Stimulated activated CD4-positive, alpha-beta T cell treated with anti-CD3 and anti-CD28 coated beads, TNF-alpha, amount 100 ng/mL, for 1 hour (primary cell): ENCODE measurements at places on chromosomes 11 and 22.

DNA sequence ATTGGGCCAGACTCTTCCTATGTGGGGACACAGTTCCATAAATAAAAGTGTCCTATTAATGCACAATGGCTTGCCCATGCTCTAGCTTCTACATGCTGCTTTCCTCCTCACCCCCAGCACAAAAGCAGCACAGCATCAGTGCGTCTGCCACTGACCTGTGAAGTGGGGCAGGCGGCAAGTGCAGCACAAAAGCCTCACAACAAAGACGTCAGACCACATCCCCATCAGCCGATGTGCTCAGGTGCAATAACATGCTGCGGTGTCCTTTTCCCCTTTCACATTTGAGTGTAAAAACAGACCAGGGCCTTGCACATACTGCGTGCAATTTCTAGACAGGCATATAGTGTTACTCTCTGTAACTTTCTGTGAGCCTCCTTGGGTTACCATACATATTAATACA, 12.8 kb downstream of the DKK3 start:
- no peak for DNase-seq

DNA sequence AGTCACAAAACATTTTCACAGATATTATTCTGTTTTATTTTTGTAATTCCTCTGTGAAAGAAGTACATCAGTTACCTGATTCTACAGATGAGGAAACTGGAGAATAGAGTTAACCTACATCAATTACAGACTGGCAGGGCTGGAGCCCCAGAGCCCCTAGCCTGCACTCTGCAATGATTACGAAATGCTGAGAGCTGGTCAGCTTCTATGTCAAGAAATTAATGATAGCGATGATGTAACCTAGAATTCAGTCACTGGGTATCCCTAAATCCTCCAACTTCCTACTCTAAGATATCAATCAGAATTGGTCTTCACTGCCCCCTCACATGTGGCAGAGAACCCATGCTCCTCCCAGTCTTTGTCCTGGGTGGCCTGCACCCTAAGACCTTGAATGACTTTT, 273.5 kb upstream of the PLET1 start:
- DNase-seq = no peak

GRCh38 chr11:32602657-32603415, 19.2 kb downstream of the EIF3M start:
- no peak for DNase-seq

DNA sequence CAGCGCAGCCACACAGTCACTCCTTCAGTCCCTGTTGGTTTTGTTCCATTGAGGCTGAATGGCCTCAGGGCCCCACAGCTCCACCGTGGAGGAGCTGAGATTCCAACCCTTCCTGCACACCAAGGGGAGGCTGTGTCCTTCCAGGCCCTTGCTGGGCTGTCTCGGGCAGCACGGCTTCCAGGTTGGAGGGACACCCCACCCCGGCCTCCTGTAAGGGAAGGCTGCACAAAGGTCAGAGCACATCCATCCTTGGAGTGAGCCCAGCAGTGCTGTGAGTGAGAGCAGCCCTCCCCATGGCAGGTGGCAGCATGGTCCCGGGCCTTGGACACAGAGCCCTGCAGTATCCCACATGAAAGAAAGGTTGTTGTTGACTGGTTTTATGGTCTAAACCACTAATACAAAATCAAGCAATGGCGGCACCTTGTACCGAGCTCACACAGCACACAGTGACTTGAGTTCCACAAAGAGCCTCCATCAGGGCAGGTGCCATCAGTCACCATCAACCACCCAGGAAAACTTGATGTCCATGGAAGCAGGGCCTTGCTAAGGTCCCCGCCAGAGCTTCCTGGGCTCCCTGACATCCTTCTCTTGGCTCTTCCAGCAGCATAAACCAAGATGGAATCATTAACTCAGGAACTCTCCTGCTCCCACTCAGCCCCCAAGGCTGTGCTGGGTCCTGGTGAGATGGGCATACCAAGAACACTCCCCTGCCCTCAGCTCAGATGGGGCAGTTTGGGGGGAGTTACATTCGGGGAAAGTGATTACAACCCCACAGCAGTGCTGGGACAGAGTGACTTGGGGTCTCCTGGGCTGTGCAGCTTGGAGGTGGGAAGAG, 1500.4 kb downstream of the TBC1D22A start:
- DNase-seq = no peak

GRCh38 chr22:25069426-25069757, 116.9 kb downstream of the KIAA1671 start:
- DNase-seq = no peak

- peak; percentile 0 for DNase-seq
Measured at GRCh38 chr22:41620589-41621098, at the start of gene DESI1. Gene DESI1, minus strand, starts transcription at chr22:41621043. Its CDS starts 204 bp downstream, at chr22:41620839.

DNA sequence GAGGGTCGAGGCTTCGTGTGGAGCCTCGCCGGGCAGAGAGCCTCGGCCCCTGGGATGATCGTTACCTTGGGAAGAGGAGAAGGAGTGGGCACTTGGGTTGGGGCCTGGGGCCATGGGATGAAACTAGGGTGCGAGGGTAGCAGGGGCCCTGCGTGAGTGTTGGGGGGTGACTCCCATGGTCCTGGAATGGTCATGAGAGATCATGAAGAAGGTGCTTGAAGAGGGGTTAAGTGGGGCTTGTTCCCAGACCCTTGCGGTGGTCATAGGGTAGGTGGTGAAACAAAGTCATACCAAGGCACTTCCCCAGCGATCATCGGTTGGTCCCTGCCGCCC, 284 bp downstream of the CCS start:
- DNase-seq = no peak

DNA sequence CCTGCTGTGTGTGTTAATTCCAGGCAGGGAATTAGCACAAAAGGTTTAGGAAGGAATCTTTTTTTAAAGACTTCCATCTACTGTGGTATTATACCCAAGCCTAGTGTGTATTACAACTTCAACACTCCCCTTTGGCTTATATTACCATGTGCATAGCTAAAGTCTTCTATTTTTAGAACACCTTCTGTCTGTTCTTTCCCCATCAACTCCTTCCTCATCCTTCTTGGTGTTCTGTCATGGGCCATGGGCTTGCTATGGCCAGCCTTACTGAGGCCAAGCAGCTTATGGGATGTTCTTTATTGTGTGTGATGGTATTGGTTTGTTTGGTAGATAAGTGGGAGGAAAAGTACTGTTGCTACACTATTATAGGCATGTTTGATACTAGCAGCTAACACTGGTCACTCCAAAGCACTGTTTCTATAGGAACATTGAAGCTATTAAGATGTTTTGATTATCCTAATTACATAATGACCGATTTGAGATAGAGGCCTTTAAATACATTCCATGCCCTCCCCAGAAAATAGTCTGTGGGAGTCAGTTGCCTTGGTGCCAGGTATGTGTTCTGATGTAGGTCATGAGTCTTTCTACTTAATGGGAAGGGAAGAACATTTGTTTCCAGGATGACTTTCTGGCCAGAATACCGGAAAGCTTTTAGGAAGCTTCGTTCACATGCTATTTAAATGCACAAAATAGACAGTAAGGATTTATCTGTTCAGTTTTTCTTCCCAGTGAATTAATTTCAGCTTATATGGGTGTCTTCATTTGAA, 16.5 kb downstream of the MCAM start:
- no peak for DNase-seq

DNA sequence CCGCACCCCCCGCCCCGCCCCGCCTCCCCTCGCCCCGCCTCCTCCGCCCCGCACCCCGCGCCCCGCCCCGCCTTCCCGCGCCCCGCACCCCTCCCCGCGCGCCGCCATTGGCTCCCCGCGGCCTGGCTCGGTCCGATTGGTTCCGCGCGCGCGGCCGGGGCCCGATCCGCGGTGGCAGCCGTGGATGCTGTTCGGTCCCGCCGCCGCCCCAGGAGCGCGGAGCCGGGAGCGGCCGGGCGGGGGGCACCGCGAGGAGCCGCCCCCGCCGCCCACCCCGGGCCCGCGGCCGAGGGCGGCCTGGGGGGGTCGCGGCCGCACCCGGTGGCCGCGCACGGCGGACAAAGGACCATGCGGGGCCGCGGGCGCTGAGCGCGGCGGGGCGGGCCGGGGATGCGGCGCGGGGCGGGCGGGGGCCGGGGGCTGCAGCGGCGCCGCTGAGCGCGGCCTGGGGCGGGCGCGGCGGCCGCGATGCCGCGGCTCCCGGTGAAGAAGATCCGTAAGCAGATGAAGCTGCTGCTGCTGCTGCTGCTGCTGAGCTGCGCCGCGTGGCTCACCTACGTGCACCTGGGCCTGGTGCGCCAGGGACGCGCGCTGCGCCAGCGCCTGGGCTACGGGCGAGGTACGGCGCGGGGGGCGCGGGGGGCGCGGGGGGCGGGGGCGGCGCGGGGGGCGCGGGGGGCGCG, at the start of gene B4GALNT4:
B4GALNT4 (plus strand) TSS at position 164 of the 683 bp plus-strand sequence; CDS start at position 469, 305 bp downstream.
- DNase-seq = no peak

DNA sequence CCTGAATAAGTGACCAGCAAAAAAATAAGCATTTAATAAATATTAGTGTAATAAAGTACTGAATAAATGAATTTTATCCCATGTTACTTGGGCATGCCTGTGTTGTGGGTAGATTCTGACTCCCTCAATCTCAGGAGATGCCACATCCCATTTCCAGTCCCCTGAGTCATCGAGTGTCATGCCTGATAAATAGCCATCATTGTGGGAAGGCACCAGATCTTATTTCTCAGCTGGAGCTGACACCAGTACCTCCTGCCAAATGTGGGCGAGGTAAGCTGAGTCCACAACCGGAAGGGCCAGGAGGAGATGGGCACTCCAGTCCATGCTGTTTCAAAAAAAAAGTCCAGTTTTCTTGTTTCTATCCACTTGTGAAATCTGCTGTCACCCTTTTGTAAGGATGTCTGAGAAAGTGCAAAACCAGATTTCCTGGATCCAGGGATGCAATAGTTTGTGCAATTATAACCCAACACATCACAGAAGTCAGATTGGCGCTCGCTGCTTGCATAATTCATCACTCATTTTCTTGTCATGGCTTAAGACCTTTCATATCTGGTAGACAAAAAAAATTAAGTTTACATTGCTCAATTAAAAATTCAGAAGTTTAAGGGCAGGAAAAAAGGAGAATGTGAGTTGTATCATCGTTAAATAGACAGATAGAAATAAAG, 311.6 kb downstream of the MIAT start:
- no peak for DNase-seq

- no peak for DNase-seq
Measured at GRCh38 chr22:29216011-29216872, 10.5 kb downstream of the EMID1 start.

- no peak for DNase-seq
Measured at GRCh38 chr11:61587541-61587941, 6.7 kb upstream of the SYT7 start.

DNA sequence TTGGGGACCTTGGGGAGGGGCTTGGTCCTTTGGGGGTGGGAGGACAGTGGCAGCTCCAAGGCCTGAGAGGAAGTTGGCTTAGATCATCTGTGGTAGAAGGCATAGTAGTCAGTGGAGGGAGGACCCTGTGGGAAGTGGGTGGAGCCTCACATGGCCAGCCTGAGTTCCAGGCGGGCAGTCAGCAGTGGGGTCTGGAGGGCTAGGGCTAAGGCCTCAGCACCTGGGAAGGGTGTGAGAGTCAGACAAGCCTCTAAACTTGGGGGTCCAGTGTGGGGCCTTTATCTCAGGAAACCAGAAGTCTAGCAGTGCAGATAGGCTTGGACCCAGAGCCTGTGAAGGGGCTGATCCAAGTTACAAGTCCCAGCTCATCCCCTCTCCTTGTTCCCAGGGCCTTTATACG, 4.0 kb downstream of the NLRX1 start:
- no peak for DNase-seq

DNA sequence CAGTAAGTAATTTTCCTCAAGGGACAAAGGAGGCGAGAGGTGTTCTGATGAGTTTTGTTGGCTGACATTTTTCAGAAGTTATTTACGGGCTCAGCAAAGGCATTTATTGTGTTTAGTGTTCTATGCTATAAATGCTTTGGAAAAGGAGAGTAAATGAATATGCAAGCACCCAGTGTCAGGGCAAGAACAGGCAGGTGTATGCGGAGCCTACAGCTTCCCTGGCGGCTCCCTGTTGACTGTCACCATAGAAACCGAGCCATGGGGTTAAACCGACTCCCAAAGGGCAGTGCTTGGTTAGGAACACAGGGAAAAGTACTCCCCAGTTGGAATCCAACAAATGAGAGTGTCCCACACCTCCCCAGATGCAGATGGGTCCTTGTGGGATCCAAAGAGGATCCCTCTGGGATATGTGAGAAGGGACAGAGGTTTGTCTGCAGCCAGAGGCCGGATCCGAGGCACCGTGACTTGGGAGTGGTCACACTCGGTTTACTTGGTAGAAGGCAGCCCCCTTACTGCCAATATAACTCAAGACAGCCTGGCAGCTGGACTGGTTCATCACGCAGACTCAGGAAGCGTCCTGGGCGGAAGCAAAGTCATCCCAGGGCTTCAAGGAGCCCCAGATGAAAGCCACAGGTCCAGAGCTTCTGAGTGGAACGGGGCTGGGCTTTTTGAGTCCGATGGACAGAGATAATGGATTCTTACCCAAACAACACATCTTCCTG, 329.7 kb downstream of the CTTN start:
- DNase-seq = no peak

- no peak for DNase-seq
Measured at GRCh38 chr11:105673089-105673488, 63.2 kb downstream of the GRIA4 start.

- no peak for DNase-seq
Measured at GRCh38 chr11:33296695-33297094, 39.5 kb downstream of the HIPK3 start.

DNA sequence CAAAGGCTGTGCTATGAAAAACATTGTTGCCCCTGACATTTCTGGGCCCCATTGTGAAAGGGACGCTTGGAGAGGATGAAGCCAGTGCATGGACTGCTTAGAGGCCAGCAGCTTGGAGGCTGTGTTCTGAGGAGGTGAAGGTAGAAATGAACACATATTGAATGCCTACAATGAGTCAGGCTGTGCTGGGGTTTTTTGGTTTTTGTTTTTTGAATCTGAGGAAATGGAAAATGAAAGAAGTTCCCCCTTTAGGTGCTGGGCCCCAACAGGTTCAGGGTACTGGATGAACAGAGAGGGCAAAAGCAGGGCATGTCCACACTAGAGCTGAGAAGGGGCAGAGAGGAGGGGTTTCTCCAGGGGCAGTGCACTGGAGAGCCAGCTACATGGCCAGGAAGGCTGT, 166.1 kb upstream of the API5 start:
- DNase-seq = no peak
